ENCODE measurements at places on chromosomes 3 and 15.

DNA sequence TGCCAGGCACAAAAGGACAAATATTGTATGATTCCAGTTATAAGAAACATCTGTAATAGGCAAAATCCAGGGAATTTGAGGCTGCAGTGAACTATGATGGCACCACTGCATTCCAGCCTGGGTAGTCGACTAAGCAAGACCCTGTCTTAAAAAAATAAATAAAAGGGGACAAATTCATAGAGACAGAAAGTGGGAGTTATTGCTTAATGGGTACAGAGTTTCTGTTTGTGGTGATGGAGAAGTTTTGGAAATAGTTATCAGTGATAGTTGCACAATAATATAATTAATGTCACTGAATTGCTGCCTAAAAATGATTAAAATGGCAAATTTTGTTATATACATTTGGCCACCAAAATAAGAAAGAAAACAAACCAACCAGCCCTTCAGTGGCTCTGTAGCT lies 27.6 kb upstream of the CNBP start:
- DNase-seq: no peak

- no peak for DNase-seq
These were observed 27.6 kb downstream of the OPA1 start for GRCh38 chr3:193620650-193621049.

DNA sequence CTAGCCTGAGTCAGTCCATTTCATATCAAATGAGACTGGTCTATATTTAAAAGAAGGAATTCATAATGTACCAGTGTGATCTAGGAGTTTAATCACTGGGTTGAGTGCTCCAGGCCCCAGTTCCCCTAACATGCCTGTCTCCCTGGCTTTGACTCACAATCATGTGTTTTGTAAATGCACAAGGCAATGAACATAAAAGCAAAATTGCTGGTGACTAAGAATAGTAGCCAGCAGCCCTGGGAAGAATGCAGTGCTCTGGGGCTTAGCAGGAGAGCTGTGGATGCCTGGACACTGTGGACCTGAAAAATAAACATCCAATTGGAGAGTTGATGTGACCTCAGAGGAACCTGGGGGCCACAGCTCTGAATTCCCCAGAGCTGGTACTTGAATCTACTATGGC lies 50.3 kb downstream of the SYNPR start:
- peak; percentile 21 for DNase-seq

- no peak for DNase-seq
These were observed 251.8 kb upstream of the SUCLG2 start for GRCh38 chr3:67906261-67906660.

DNA sequence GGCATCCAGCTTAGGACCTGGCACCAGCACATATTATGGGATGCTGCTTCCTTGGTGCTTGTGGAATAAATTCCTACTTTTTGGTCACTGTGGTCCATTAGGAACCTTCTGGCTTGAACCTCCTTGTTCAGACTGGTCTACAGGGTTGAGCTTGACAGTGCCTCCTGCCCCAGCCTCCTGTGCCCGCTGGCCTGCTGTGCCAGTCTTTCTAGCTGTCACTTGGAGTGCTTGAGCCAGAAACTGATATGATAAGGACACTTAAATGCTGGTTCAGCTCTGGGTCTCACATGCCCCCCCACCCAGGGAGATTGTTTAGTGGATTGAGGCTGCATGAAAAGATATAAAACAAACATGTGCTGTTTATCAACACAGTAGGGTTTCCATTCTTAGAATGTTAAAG lies 147.8 kb downstream of the SLCO3A1 start:
- no peak for DNase-seq

GRCh38 chr3:134516905-134517304 lies 31.0 kb downstream of the CEP63 start:
- no peak for DNase-seq
